ENCODE measurements at places on chromosomes 6 and 20. TPM values are rescaled to one million over a fixed set of nuclear protein-coding genes. Genes with fewer than 3 reads are reported as not detected.

DNA sequence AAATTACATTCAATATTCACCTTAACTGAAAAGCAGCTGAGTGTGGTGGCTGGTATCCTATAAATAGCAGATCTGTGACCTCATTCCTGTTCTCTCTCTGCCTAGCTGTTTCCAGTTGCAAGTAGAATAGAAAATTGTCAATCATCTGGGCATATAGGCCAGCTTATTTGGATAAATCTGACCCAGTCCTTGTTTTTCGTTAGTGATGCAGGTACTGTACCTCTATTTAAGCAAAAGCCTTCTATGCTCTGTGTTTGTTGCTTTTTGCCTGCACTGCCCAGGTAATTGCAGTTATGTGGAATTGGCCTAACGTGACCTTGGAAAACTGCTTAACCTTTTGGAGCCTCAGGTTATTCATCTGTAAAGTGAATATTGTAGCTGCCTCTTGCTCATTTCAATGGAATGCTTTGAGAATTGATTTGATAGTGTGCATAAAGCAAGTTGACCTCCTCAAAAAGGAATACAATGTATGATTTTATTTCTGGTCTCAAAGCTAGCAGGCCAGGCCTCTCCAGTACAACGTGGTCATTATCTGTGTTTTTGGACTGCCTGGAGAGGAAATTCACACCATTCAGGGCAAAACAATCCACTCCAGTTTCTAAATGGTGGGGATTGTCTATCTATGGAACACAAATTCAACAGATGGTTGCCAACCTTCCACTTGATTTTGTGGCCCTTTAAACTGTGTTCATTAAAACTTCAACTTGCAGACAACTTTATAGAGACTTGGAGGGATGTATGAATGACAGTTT, 508.7 kb upstream of the CITED2 start:
- no peak for DNase-seq

- DNase-seq: no peak
These were observed 3.4 kb upstream of the TUBB2B start for GRCh38 chr6:3230900-3231246.

GRCh38 chr20:49583669-49584417, 15.9 kb upstream of the PTGIS start:
- DNase-seq: no peak

Gene CGA
- not detected for polyA plus RNA-seq

- no peak for DNase-seq
These were observed 971 bp downstream of the NFKBIE start for GRCh38 chr6:44264154-44265006.

DNA sequence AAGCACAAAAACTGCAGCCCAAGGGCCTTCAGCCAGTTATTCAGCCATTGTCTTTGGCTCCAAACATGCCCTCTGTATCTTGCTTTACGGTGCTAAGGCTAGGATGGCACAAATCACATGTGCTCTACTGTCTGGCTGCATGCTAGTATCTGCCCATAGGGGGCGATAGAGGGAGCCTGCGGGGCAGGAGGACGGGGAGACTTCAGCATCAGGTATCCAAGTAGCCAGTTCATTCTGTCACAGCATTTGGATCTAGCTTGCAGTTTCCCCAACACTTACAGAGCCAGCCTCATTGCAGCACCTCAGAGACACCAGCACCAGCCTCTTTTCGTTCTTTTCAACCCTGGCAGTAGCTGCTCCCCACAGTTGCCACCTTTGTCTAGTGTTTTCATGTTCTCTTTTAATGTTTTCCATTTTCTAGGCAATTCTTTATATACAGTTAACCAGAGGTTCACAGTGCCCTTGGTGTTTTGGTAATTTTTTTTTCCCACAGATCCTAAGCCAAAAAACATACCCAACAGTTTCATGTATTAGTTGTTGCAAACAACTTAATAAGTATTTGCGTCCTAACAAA, 705.9 kb downstream of the PTPRT start:
- DNase-seq: no peak

GRCh38 chr6:73586416-73586974, 65.7 kb upstream of the EEF1A1 start:
- no peak for DNase-seq

- no peak for DNase-seq
These were observed 34.8 kb downstream of the NR2E1 start for GRCh38 chr6:108200631-108201030.

- no peak for DNase-seq
These were observed 582.9 kb upstream of the EYS start for GRCh38 chr6:66289889-66290288.

Gene SIRPB1
- polyA plus RNA-seq: 0.56 TPM

Gene BACH2
- 10.4 TPM for polyA plus RNA-seq

Gene TCF21
- 183 TPM for polyA plus RNA-seq

Gene RIMS1
- polyA plus RNA-seq: 2.8 TPM

Gene MOXD1
- polyA plus RNA-seq: 220 TPM

GRCh38 chr6:140462453-140463311, 1088.2 kb upstream of the CITED2 start:
- DNase-seq: no peak

Gene CDH26
- 0.98 TPM for polyA plus RNA-seq

- DNase-seq: no peak
These were observed 1224.2 kb upstream of the GJE1 start for GRCh38 chr6:140908505-140908904.

- no peak for DNase-seq
These were observed 11.7 kb upstream of the BCAS1 start for GRCh38 chr20:54082100-54082499.

DNA sequence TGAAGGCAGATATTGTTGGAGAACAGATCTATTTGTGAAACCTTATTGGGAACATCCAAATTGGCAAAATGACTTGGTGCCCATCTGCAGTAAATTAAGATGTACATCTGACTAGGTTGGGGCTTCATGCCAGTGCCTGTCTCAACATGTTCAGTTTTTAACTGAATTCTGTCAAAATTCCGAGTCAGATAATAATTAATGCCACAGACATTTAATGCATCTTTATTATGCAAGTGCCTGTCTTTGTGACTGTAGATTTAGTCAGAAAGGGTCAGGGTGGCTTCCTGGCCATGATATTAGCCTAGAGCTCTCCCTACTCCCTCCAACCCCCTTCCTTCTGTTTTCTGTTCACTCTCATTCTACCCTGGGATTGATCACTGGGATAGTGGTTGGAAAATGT, 199.3 kb upstream of the FLRT3 start:
- no peak for DNase-seq

Gene MCHR2
- polyA plus RNA-seq: not detected

- no peak for DNase-seq
These were observed 102.9 kb downstream of the SLX4IP start for GRCh38 chr20:10537850-10538480.

DNA sequence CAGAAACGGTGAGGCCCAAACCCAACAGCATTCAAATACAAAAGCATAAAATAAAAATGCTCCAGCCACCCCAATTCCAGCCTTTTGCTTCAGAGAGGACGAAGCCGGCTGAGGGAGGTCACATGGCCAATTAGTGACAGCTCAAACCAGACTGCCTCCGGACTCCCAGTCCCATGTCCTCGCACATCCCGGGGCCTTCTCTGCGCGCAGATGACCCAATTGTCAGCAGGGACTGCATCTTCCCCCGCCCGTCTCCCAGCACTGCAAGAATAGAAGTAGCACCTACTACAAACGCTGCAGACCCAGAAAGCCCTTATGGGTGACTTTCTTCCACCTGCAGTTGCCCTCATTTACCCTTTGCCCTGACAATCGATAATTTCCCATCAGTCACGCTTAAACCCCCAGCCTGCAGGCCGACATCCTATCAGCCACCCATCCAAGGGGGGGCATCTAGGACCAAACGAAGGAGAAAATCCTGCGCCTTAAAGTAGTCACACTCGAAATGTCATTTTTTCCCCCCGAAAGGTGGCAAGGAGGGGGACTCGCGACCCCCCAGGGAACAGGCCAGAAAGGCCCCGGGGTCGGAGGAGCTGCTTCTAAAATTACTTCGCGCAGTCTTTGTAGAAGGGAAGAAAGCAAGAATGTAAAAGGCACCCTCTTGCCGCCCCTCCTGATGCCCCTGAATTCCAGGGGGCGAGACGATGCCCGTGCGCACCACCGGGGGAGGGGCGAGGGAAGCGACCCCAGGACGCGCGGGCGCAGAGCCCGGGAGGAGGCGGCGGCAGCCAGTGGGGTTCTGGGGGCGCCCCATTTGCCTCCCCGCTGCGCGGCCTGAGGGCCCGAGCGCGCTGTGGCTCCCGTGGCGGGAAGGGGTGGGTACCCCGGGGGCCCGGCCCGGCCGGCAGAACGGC, 792 bp downstream of the SLC23A2 start:
- no peak for DNase-seq
